ENCODE measurements at places on chromosomes 1 and 21. TPM values are rescaled to one million over a fixed set of nuclear protein-coding genes. Genes with fewer than 3 reads are reported as not detected.

Gene TBX15
- total RNA-seq = 0.42 TPM

DNA sequence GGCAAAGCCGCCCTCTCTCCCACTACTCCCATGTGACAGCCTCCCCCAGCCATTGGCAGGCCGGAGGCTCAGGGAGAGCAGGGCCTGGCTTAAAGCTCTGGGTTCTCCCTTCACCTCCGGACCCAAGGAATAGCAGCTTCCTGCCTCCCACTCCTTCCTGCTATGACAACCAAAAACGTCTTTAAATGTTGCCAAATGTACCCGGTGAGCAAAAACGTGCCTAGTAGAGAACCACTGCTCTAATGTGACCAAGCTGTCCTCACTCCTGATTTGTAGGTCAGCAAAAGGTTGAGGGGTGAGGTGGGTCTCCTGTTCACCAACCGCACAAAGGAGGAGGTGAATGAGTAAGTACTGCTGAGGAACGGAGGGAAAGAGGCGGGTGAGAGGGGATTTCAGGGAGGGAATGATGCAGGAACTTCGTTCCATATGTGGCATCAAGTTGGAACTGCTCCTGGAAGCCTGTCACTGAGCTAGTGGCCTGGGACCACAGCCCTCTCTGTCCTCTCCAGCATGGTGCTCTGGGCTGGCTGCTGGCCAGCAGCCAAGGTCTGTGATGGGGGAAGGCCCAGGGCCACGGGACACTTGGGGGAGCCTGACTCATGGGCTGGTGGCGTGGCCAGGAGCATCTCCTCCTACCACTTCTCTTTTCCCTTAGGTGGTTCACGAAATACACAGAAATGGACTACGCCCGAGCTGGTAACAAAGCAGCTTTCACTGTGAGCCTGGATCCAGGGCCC is 5.7 kb downstream of the MRTO4 start:
- no peak for DNase-seq
- no peak overlapping the region for H3K27ac ChIP-seq
- no peaks in the 10 kb centered on the region for H3K27me3 ChIP-seq
- peaks cover 39% of the 10 kb centered on the region for H3K36me3 ChIP-seq
- H3K4me3 ChIP-seq = no peak overlapping the region

- no peak overlapping the region for H3K4me3 ChIP-seq
- no peaks in the 10 kb centered on the region for H3K4me1 ChIP-seq
- no peak overlapping the region for H3K27ac ChIP-seq
- H3K36me3 ChIP-seq = no peaks in the 10 kb centered on the region
- H3K27me3 ChIP-seq = peaks cover 38% of the 10 kb centered on the region
- no peak for DNase-seq
Observed at GRCh38 chr1:18722270-18722669, 91.6 kb downstream of the PAX7 start.

Gene KCTD3
- 55.6 TPM for total RNA-seq

GRCh38 chr21:29557200-29557599 is 258.5 kb downstream of the BACH1 start:
- no peaks in the 10 kb centered on the region for H3K36me3 ChIP-seq
- H3K4me1 ChIP-seq = no peaks in the 10 kb centered on the region
- no peak overlapping the region for H3K4me3 ChIP-seq
- H3K27me3 ChIP-seq = no peaks in the 10 kb centered on the region
- no peak overlapping the region for H3K27ac ChIP-seq

Gene DYNLT4
- not detected for total RNA-seq

DNA sequence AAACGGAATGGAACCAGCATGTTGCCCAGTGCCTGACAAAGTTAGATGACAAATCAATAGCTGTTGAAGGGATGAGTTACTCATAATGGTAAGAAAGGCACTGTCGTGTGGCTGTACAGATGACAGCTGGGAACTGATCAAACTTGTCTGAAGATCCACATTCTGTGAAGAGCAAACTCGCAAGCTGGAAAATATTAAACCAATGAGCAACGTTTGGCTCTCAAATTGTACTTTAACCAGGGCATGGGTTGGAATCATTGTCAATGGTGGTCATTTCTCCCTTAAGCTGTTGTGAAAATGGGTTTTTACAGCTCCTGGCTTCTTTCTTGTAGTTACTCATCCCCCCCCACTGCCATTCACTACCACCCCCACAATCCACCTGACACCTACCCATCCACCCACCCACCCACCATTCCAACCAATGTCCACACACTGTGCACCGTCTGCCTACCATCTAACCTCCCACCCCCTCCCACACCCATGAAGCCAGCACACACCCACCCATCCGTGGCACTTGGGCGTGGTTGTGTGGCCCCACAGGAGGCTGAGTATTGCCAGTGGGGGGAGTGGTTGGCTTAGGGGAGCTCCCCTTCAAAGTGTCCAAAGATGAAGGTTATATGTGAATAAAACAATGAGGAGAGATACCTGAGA is 46.7 kb downstream of the CLDN14 start:
- no peak overlapping the region for H3K27ac ChIP-seq
- DNase-seq = no peak
- no peak overlapping the region for H3K4me3 ChIP-seq
- no peaks in the 10 kb centered on the region for H3K27me3 ChIP-seq

GRCh38 chr1:110888049-110888448 is 15.1 kb downstream of the CD53 start:
- no peak for DNase-seq
- H3K27me3 ChIP-seq = no peaks in the 10 kb centered on the region
- no peaks in the 10 kb centered on the region for H3K36me3 ChIP-seq
- H3K4me1 ChIP-seq = no peaks in the 10 kb centered on the region

DNA sequence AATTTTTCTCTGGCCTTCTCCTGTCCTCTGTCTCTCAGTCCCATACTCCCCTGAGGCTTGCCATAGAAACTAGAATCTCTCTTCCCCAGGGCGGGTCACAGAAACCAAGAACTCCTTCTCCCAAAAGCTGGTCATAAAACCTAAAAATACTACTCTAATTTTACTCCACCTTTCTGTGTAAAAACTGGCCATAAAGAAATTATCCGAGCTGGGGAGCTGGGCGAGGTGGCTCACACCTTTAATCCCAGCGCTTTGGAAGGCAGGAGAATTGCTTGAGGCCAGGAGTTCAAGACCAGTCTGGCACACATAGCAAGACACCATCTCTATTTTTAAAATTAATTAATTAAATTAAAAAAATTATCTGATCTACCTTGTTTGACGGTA is 3.0 kb downstream of the ALG14 start:
- no peak overlapping the region for H3K4me3 ChIP-seq
- H3K27ac ChIP-seq = no peak overlapping the region
- DNase-seq = no peak

DNA sequence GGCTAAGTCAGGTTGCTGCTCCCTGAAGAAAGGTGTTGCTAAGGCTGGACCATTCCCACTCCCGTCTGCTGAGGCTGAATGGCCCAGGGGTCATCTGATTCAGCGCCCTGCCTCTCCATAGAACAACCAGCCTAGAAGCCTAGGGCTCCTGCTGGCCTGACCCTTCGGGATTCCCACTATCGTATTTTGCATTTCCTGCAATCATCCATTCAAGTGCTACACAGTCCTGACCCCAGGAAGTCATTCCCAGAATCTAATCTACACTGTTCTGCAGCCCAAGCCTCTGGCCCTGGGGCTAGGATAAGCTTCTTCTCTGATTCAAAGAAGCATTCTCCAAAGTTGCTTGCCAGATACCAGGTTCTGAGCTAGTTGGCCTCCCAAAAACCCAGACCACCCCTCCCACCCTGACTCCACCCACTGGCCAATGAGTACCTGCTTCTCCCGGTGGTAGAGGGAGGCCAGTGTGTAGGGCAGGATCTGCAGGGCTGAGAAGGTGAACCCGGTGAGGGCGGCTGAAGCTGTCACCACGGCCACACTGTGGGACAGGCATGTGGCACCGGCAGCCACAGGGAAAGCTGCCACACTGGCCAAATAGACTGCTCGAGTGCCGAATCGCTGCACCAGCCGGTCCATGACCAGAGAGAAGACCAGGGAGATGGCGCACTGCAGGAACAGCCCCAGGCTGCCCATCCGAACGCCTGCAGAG is 18.7 kb downstream of the SLC45A3 start:
- DNase-seq = no peak
- no peaks in the 10 kb centered on the region for H3K27me3 ChIP-seq
- H3K4me1 ChIP-seq = no peaks in the 10 kb centered on the region
- H3K27ac ChIP-seq = no peak overlapping the region
- H3K4me3 ChIP-seq = no peak overlapping the region
- peaks cover 10% of the 10 kb centered on the region for H3K36me3 ChIP-seq

Gene DONSON
- 32.5 TPM for total RNA-seq

- no peak overlapping the region for H3K27ac ChIP-seq
- no peaks in the 10 kb centered on the region for H3K4me1 ChIP-seq
- H3K36me3 ChIP-seq = no peaks in the 10 kb centered on the region
Observed at GRCh38 chr1:180889325-180889724, 23.4 kb upstream of the KIAA1614 start.

DNA sequence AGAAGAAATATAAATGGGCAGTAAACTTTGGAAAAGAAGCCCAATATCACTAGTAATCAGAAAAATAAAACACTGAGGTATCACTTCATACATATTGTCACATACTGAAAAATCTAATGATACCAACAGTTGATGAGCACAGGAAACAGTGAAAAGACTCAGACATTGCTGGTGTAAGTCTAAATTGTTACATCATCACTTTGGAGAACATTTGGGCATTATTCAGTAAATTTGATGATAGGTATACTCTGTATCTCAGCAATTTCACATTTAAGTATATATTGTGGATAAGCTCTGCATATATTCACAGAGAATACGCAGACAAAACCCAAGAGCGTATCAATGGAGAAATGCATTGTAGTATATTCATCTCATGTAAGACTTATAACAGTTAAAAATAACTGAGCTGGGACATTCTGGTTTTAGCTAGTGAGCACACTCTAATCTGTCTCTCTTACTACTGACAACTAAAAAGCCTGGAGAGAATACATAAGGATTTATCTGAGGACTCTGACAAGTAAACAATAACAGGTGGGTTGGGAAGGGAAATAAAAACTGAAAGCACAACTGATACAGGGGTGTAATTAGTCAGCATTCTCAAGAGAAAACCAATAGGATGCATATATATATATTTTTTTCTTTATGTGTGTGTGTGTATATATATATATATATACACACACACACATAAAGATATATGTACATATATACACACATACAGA is 212.7 kb upstream of the JUN start:
- H3K4me1 ChIP-seq = no peaks in the 10 kb centered on the region
- H3K27ac ChIP-seq = no peak overlapping the region
- no peak for DNase-seq
- no peak overlapping the region for H3K4me3 ChIP-seq

Gene LCE3E
- not detected for total RNA-seq

Gene PRKAA2
- total RNA-seq = 6.4 TPM

DNA sequence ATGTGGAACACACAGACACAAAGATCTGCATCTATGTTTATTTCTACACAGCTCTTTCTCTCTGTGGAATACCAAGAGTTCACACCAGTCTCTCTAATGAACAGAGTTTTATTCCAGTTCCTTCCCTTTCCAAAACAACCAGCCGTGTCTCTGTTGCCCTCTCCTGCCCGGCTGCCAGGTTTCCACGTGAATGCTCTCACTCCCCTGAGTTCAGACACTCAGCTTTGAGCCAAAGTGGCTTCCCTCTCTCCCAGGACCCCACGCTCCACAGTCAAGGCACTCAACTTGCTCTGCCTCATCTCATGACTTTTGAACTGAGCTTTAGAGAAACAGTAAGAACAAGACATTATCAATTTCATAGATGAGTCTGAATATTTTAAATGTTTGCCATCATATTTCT is 488.9 kb downstream of the SMYD3 start:
- H3K36me3 ChIP-seq = no peaks in the 10 kb centered on the region
- H3K27ac ChIP-seq = no peak overlapping the region
- H3K4me3 ChIP-seq = no peak overlapping the region
- DNase-seq = no peak
- no peaks in the 10 kb centered on the region for H3K4me1 ChIP-seq

Gene SERPINC1
- total RNA-seq = not detected

DNA sequence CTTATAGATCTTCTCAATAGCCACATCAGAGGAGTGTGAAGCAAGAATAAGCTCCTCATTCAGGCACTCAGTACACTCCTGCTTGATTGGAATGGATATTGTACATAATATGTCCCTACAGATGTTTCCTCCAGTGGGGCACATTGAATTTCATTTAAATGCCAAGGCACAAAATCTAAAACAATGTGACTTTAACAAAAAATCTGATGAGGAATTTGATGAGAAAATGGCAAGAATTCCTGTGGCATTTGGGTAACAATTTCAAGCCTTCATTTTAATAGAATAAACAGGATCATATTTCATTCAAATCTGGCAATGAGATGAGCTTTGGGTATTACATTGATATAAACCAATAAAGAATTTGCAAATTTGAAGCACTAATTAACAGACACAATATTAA is 307.7 kb upstream of the PKN2 start:
- no peaks in the 10 kb centered on the region for H3K4me1 ChIP-seq
- H3K36me3 ChIP-seq = no peaks in the 10 kb centered on the region
- H3K4me3 ChIP-seq = no peak overlapping the region
- no peaks in the 10 kb centered on the region for H3K27me3 ChIP-seq
- DNase-seq = no peak
- H3K27ac ChIP-seq = no peak overlapping the region

GRCh38 chr1:232904566-232904965 is 45.8 kb upstream of the NTPCR start:
- no peak overlapping the region for H3K27ac ChIP-seq
- H3K4me1 ChIP-seq = no peaks in the 10 kb centered on the region
- H3K36me3 ChIP-seq = no peaks in the 10 kb centered on the region
- H3K4me3 ChIP-seq = no peak overlapping the region
- DNase-seq = no peak

GRCh38 chr1:187943606-187944403 is 1115.1 kb downstream of the PLA2G4A start:
- no peaks in the 10 kb centered on the region for H3K4me1 ChIP-seq
- no peak overlapping the region for H3K4me3 ChIP-seq
- H3K27ac ChIP-seq = no peak overlapping the region
- no peak for DNase-seq

GRCh38 chr1:180280617-180281016 is 50.6 kb downstream of the LHX4 start:
- no peaks in the 10 kb centered on the region for H3K27me3 ChIP-seq
- H3K4me1 ChIP-seq = peaks cover 9% of the 10 kb centered on the region
- no peak overlapping the region for H3K4me3 ChIP-seq
- no peak for DNase-seq
- no peaks in the 10 kb centered on the region for H3K36me3 ChIP-seq

DNA sequence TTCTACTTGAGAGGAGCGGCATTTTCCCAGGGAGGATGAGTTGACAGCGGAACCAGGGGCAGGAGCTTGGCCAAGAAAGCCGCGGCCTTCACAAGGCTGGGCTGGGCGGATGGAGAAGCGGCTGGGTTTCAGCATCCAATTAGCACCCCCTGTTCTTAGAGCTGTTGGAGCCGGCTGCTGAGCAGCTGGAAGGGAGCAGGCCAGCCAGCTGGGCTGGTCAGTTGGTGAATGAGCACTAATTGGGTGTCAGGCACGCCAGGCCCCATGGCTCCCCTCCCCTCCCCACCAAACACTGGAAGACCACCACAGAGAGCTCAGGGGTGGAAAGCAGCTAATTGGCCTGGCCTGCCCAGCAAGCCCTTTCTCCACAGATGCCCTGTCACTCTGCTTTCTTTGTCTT is 245.6 kb downstream of the RRAGC start:
- H3K4me1 ChIP-seq = no peaks in the 10 kb centered on the region
- H3K27me3 ChIP-seq = no peaks in the 10 kb centered on the region
- DNase-seq = no peak
- no peak overlapping the region for H3K27ac ChIP-seq
- H3K4me3 ChIP-seq = no peak overlapping the region

Gene SPATA17
- 0.48 TPM for total RNA-seq

Gene KRTAP13-2
- total RNA-seq = not detected

- H3K36me3 ChIP-seq = peaks cover 44% of the 10 kb centered on the region
- no peak for DNase-seq
- H3K4me3 ChIP-seq = no peak overlapping the region
- H3K27me3 ChIP-seq = no peaks in the 10 kb centered on the region
- H3K27ac ChIP-seq = no peak overlapping the region
- no peaks in the 10 kb centered on the region for H3K4me1 ChIP-seq
Observed at GRCh38 chr1:154263465-154264332, 8.7 kb upstream of the HAX1 start.

Gene G0S2
- 1.0 TPM for total RNA-seq

Measured in H1 (cell line).